ENCODE measurements at places on chromosomes 16 and 17.

DNA sequence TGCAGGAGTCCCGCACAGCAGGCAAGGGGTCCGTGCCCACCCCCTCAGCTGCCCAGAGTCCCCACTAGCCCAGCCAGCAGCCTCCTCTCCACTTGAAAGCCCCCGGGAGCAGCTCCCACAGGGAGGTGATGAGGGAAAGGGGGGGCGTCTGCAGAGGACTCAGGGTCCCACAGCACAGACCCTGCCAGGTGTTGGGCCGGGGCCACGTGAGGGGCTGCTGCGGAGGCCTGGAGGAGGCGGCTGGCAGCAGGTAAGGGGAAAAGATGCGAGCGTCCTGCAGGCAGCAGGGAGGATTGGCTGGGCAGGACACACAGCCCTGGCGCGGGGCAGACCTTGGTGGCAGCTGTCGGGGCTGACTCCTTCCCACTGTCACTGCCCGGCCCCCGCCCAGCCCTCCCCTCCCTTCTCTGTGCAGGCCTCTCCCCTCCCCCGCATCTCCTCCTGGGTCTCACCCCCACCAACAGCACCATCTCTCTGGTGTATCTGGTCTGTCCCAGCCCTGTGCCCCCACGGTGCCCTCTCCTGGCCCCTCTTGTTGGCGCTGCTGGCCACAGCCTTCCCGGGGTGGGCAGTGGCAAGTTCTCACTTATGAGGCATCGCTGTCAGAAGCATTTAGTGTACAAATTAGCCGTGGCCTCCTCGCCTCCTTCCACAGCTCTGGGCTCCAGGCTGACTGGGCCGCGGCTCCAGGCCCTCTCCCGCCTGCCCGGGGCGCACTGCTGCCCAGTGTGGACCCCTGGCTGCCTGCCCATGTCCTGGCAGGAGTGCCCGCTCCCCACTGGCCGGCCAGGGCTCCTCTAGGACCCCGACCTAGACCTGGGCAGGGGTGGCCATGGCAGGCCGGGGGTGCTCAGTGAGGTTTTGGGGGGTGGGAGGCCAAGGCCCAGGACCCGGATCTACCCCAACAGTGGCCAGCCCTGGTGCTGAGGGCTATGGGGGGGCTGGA lies 4.4 kb upstream of the PRR35 start:
- no peak for DNase-seq

DNA sequence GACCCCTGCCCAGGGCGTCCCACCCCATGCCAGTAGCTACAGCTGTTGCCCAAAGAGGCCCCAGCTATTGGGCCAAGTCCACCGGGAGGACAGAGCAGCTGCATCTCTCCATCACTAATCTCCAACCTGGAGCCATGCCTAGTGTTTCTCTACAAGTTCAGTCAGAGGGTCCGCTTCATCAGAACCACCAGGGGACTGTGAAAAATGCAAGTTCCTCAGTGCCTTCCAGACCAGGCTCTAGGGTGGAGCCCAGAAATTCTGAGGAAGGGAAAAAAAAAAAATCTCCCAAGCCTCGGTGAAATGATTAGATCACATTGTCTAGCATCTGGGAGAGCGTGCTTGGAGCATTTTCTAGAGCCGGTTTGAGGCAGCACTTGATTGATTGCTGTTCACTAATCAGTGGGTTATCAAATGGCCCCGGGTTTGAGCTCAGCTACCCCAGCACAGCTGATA lies 22.4 kb upstream of the HERPUD1 start:
- no peak for DNase-seq

DNA sequence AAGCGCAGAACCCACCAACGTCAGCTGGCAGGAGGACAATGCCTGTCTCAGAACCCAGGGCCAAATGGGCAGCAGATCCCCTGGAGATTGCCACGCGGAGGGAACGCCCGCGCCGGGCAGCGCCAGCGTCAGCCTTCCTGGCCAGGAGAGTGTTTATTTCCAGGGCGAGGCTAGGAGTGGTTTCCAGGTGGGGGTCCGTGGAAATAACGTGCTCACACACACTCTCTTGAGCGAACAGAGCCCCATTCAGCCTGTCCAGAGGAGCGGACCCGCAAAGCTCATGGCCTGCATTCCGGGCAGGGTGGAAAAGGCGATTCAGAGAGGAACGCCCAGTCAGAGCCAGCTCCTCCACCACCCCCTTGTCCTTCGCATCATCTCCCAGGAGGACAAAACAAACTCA lies 40.3 kb downstream of the SDK2 start:
- no peak for DNase-seq

DNA sequence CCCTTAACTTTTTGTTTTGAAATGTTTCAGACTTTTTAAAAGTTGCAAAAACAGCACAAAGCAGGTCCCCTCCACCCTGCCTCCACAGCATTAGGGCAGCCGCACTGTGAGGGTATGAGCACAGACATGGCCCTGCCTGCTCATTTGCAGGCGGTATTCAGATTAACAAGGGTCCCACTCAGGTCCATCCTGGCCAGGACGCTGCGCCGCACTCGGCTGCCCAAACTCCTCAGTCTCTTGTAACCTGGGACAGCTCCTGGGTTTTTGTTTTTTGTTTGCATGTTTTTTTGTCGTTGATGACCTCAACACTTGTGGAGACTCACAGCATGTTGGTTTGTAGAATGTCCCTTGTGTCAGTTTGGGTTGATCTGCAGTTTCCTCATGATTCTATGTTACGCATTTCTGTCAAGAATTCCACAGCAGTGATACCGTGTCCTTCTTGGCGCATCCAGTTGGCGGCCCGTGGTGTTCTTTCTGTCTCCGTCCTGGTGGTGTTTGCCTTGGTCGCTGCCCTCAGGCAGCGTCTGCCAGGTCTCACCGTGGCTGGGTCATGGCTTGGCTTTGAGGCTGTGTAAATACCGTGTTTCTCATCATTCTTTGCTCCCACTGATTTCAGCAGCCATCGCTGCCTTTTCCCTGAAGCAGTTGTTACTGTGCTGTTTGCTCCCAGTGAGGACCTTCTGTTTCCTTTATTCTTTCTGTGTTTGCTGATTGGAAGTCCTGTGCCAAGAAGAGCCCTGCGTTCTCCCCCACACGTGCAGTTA lies 18.5 kb downstream of the CRAMP1 start:
- no peak for DNase-seq

DNA sequence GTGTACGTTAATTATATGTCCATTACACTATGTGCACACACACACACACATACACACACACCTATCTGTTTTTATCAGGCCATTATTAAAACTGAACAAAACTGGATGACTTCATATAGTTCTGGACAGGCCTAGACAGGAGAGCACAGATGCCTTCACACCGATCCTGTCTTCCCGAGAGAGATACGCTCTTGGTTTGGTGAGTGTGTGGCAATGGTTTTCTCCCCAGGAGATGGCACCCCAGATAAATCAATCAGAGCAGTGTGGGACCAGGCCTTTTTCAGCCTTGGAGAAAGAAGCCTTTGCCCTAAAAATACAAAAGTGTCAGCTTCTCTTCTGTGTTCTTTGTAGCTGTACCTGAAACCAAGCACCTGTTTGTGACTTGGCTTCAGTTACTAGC lies 83.7 kb downstream of the CPPED1 start:
- DNase-seq, result no peak

GRCh38 chr17:7882068-7882467 lies 6.5 kb upstream of the CHD3 start:
- DNase-seq, result no peak

GRCh38 chr16:85304337-85304736 lies 192.1 kb upstream of the CIBAR2 start:
- no peak for DNase-seq

- DNase-seq, result no peak
Measured at GRCh38 chr17:48500435-48501426, 30.1 kb downstream of the HOXB1 start.

GRCh38 chr16:751152-752006 lies 9.2 kb upstream of the MSLN start:
- DNase-seq, result no peak

- DNase-seq, result no peak
Measured at GRCh38 chr16:65619606-65620005, 497.7 kb upstream of the CDH11 start.

DNA sequence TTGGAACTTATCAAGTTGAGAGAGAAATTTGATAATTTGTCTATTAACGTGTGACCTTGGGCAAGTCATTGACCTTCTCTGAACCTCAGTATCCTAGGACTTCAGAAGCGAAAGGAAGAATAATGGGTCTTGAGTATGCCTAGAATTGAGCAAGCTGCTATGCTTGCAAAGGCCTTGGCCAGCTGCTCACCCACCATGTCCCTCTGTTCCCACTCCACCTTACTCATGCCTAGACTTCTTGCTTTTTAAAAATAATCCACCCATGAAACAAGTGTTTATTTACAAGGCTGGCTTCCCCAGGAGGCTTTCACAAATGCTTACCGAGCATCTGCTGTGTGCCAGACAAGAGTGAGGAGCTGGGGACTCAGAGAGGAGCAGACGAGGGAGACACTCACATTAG lies 590.6 kb downstream of the MAF start:
- no peak for DNase-seq

DNA sequence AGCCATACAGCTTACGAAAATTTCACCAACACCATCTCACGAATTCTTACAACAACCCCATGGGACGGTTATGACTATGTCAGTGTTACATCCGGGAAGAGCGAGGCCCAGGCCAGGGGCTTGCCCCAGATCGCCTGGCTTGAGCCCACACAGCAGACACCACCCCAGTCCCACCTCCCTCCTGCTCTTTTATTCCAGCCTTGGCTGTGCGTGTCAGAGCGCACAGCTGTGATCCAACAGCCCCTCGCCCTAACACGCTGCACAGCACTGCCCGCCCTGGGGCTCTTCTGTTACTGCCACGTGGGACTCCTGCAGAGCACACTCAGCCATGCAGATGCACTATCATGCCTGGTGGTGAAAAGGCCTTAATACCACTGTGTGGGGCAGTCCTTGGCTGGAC lies 127.9 kb downstream of the ENGASE start:
- no peak for DNase-seq

DNA sequence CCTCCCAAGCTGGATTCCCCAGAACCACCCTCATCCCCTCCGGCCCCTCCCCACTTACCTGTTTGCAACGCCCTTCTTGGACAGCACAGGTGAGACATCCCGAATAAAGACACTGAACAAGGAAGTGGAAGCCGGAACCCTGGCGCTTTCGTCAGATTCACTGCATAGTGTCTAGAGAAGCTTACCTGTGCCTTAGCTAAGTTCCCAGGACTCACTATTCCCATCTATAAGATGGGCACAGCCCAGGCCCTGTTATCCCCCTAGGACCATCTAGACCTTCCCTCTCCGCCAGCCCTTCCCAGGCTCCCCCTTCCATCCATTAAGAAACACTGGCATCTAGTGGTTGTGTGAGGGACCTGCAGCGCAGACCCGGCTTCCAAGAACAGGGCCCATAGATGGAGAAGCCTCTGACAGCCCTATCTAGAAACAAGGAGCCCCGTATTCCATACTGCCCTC lies 26.9 kb upstream of the RPL38 start:
- peak; percentile 65 for DNase-seq

DNA sequence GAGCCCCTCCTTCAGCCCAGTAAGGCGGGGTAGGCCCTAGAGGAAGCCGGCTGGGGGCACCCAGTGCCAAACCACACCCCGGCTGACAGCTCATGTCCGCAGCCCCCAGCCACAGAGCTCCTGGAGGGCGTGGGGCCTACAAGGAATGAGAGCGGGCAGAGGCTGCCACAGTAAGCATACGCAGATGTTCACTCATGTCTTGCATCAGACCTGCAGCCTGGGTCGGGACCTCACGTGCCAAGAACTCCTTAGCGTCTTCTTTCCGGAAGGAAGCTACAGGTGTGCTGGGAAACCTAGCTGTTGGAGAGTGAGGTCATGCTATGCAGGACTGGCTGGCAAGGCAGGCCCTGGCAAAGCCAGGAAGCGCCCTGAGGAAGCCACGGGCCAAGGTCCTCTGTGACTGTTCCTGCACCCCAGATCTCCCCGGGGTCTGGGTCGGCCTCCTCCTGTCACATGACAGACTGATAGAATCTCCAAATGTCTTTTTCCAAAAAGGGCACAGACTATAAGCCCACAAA lies 1.6 kb downstream of the ZNF598 start:
- peak; percentile 48 for DNase-seq

DNA sequence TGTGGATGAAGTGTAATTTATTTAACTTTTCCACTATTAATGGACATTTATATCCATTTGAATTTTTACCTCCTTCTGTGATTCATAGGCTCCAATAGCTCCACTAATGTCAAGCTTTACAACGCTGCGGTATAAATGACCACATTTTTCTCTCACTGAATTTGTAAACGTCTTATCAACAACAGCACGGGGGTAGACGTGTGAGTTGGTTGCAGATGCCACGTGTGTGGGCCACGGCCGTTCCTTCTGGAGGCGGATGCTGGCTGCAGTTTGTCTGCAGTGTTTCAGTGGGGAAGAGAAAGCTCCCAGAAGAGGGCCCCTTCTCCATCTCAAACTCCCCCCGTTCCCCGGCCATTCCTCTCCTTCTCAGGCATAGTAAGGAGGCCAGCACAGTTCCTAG lies 68.2 kb upstream of the XYLT1 start:
- no peak for DNase-seq

DNA sequence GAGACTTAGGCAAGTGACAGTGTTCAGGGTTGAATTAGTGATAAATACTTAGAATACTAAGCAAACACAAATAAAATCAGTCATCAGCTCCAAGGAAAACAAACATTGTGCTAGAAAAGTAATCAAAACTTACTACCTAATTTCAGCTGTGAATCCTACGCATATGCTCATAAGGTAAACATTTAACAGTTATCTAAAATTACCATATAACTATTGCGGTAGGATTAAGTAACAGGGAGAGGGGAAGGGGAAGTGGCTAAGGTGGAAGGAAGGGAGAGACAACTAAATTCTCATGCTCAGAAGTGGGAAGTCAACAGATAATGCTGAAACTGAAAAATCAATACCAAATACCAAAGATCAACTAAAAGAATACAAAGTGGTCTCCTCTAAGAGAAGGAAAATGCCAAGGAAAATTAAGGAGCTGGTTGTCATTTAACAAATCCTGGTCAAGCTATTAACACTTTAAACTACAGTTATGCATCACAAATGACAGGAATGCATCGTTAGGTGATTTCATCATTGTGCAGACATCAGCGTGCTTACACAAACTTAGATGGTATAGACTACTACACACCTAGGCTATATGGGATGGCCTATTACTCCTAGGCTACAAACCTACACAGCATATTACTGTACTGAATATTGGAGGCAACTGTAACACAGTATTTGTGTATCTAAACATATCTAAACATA lies 20.0 kb downstream of the USP32 start:
- DNase-seq, result no peak

DNA sequence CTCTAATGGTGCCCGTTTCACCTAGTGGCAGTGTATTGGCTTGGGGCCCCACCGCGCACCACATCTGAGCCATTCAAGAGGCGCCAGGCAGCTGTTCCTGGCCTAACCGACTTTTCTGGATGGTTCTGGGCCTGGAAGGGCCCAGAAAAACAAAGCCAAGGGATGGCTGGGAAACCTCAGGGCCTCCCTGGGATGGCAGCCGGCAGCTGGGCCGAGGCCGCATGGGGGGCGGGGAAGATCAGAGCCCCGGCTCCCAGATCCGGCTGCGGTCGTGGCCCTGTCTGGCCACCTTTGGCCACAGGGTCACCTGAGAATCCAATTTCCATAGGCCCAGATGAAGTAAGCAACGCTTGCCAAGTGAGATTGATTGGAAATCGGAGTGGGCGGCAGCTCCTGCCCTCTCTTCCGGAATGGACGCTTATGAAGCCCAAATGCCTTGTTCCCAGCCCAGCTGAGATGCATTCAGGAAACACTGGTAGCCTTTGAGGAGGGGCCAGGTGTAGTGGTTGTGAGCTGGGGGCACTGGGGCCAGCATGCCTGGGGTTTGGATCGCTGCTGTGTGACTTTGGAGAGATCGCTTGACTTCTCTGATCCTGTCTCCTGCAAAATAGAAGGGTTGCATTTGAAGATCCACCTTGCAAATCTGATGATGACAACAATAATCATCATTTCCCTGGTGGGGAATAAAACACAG lies 163.8 kb upstream of the GSE1 start:
- no peak for DNase-seq

- no peak for DNase-seq
Measured at GRCh38 chr16:56980792-56981724, 8.3 kb upstream of the NLRC5 start.

Measured in kidney tubule cell (primary cell).